ENCODE measurements at places on chromosomes 4 and X.

GRCh38 chr4:141195095-141195707 lies 25.5 kb upstream of the ZNF330 start:
- no peak for DNase-seq

DNA sequence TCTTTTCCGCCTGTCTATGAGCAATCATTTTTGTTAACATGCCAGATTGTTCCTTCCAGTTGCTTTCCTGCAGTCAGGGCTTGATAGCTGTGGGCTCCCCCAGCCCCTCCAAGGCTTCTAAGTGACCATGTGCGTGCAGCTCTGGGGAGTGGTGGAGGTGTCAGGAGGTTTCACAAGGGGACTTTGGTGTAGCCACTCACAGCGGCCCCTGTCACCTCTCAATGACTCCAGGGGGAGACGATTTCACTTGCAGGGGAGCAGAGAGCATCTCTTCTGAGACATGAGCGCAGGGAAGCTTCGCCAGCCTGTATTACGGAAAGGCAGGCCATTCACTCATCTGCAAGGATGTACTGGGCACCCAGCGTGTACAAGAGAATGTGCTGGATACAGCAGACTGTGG lies 3.1 kb upstream of the GPR78 start:
- DNase-seq = no peak

GRCh38 chr4:40915318-40916217 lies 165.8 kb downstream of the NSUN7 start:
- no peak for DNase-seq

GRCh38 chrX:68570598-68570997 lies 71.7 kb downstream of the YIPF6 start:
- peak; percentile 13 for DNase-seq

DNA sequence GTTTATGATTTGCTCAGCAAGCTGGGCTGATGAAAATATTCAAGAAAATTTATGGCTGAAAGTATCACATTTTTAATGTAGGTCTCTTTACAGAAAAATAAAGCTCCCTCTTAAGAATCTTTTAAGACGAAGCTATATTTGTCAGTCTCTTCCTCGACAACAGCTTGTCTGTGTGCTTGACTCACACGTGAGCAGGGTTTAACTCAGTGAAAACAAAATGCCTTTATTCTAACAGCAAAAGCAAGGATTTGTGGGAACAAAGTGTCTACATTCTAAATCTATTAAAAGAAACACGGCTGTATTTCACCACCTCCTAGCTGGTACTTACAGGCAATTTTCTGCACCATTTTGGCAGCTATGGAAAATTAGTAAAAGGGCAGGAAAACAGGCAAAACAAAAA lies 75.5 kb downstream of the NYX start:
- peak; percentile 4 for DNase-seq

GRCh38 chr4:175787948-175788347 lies 24.1 kb downstream of the GPM6A start:
- DNase-seq = no peak

DNA sequence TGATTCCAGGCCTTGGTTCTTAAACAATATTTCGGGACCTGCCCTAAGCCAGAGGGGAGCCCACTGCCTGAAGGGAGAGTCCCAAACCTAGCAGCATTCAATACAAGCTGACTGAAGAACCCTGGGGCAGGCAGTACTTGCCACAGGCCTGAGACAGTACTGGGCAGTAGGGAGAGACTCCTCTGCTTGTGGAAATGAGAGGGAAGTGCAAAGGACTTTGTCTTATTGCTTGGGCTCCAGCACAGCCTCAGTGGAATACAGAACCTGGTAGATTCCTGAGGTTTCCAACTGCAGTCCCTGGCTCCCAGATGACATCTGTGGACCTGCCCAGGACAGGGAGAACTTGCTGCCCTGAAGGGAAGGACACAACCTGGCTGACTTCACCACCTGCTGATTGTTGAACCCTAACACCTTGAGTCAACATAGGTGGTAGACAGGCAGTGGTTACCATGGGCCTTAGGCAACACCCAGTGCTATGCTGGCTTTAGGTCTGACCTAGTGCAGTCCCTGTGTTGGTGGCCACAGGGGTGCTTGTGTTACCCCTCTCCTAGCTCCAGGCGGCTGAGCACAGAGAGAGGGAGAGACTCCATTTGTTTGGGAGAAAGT lies 20.3 kb upstream of the ABCG2 start:
- DNase-seq = no peak

GRCh38 chr4:185263419-185263818 lies 54.0 kb downstream of the SNX25 start:
- no peak for DNase-seq

DNA sequence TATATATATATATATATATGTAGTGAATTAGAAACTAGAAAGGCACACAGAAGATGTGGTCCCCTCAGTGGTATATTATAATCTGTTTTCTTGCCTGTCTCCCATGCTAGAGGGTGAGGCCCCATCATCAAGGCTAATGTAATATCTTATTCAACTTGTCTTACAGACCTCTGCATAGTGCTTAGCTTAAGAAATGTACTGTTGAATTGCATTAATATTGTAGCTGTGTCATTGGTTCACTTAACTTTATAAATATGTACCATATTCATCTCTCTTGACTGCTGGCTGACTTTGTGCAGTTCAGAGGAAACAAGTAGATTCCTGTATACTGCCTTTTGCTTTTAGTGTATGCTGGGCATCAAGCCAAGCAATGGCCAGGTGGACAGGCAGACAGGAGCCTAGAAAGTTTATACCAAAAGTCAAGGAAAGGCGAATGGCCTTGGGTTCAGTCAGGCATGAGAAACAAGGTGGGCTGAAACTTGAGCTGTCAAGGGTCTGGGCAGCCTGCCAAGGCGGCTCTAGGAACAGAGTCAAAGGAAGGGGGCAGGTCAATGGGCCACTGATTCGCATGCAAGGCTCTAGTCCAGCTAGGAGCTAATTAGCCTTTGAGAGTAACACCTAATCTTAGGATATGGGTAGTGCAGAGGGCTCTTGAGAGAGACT lies 78.8 kb upstream of the LEF1 start:
- DNase-seq = peak; percentile 50

GRCh38 chr4:27214010-27214409 lies 353.4 kb downstream of the STIM2 start:
- no peak for DNase-seq

- no peak for DNase-seq
Observed at GRCh38 chrX:39969819-39970504, 127.8 kb downstream of the BCOR start.

DNA sequence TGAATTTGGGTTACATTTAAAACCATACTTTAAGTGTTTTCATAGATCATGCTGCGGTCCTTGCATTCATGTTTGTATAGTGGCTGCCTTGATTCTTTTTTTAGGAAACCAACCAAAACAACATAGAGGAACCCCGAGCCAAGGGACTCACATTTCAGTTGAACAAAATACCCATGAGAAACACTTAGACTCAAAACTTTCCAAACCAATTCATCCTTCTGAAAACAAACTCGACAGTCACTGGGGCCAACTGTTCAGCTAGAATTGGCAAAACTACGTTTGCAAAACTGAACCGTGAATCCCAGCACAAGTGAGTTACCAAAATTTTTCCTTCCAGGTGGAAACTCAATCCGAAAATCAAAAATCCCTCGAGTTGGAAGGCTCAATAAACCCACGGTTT lies 1.4 kb downstream of the ADGRA3 start:
- DNase-seq = no peak

DNA sequence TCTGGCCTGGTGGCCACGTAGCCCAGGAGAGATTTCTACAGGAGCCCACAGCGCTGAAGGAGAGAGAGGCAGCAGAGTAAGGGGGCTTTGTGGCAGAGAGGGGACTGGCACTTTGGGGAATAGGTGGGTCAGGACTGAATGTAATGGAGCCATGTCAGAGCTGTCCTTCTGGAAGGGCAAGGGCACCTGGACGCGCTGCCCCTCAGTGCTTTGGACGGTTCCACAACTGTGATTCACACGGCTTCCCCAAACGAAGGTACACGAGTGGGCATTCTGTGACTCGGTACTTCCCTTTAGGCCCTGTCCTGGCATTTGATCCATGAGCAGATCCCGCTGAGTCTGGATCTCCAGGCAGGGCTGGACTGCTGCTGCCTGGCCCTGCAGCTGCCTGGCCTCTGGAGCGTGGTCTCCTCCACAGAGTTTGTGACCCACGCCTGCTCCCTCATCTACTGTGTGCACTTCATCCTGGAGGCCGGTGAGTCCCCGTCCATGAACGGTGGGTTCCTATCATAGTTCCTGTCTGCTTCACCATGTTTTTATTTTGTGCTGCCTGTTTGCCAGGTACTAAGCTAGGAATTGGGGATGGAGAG lies 35.2 kb upstream of the MSANTD1 start:
- DNase-seq = no peak

DNA sequence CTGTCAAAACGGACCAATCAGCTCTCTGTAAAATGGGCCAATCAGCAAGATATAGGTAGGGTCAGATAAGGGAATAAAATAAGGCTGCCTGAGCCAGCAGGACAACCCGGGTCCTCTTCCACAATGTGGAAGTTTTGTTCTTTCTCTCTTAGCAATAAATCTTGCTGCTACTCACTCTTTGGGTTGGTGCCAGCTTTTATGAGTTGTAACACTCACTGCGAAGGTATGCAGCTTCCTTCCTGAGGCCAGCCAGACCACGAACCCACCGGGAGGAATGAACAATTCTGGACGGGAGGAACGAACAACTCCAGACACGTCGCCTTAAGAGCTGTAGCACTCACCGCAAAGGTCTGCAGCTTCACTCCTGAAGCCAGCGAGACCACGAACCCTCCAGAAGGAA lies 287.8 kb downstream of the RAPGEF2 start:
- peak; percentile 99 for DNase-seq

GRCh38 chrX:11180571-11180970 lies 69.4 kb downstream of the HCCS start:
- peak; percentile 40 for DNase-seq

DNA sequence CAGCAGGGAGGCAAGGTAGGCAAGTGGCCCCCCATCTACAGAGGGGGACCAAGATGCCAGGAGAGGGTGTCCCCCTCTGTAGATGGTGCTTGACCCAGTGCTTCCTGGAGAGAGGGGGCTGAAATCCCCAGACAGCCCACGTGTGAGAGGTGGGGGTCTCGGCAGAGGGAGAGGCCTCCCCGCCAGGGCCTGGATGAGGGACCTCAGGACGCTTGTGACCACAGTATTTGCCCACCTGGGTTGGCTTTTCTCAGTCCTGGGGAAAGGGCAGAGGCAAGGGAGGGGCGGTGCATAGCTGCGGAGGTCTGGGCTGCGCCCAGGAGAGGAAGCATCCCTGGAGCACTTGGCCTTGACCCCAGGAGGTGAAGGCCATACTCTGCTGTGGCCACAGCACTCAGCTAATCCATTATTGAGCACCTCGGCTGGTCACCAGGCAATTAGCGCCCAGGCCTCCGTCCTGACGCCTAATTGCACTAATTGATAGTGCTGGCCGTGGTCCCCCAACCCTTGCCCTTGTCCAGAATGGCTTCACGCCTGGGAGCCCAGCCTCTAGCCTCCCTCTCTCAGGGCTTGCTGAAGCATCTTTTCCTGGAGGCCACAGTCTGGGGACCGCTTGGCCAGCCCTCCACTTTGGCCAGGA lies 30.7 kb downstream of the HMX1 start:
- DNase-seq = no peak

- no peak for DNase-seq
Observed at GRCh38 chrX:102669526-102669925, 18.2 kb downstream of the GPRASP1 start.

DNA sequence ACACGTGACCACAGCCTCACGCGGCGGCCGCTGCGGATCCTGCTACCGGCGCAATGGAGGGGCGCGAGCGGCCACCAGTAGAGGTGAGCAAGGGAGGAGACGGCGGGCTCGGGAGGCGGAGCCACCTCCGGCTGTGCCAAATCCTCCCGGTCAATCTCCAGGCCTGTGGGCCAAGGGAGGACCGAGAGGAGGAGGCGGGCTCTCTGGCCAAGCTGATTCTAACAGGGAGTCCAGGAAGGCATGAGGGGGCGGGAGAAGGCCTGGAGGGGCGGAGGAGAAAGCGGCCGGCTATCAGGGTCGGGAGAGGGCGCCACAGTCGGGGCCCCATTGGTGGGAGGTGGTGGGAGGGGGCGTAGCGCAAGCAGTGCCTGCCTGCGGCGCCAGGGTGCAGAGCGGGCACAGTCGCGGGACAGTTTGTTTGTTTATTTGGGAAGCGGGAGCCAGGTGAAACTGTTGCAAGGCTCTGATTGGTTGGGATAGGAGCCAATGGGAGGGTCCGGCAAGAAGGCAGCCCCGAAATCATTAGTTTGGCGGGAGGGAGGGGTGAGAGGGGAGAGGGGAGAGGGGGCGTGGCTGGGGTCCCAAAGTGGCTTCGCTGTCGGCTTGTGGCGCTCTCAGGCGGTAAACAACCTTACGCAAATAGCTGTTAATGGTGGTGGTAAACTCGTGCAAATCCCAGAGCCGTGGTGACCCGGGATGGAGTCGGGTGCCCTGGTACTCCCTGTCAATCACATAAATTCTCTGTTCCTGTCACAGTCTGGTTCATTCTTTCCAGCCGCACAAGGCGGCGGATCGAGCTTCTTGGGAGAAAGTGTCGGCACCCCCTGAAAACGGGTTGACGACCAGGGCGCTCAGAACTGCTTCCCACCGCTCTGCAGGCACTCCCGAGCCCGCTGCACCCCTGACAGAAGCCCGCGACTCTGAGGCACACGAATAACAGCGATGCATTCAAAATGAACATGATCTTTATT lies at the start of gene IRS4:
IRS4 (minus strand) TSS at position 55 of the 971 bp plus-strand sequence.
- peak; percentile 3 for DNase-seq

GRCh38 chr4:183366206-183366835 lies 44.1 kb upstream of the CLDN24 start:
- DNase-seq = no peak

DNA sequence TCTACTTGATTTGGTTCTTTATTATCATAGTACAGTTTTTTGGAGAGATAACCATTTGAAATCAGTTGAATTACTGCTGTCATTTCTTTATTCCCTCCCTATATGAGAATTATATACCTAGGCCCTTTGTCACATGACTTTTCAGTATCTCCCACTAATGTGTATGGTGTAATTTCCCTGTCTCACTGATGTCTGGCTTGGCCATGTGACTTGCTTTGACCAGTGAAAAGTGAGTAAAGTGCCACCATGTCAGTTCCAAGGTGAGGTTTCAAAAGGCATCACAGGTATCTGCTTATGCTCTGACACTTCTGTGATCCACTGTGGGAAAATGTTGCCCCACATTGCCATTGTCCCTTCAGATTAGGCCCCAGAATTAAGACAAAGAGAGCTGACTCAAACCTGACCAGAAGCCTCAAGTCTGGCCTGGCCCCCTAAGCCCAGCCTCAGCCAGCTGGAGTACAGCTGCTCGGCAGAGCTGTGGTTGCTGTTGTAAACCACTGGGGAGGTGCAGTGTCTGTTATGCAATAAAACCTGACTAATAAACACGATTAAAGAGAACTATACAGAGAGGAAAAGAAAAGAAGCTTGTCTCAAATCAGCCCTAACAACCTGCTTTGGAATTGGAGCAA lies 27.5 kb downstream of the SETD7 start:
- DNase-seq = peak; percentile 30

- DNase-seq = no peak
Observed at GRCh38 chr4:53529025-53529424, 62.3 kb downstream of the LNX1 start.
